ENCODE measurements at places on chromosomes 1 and 21.

DNA sequence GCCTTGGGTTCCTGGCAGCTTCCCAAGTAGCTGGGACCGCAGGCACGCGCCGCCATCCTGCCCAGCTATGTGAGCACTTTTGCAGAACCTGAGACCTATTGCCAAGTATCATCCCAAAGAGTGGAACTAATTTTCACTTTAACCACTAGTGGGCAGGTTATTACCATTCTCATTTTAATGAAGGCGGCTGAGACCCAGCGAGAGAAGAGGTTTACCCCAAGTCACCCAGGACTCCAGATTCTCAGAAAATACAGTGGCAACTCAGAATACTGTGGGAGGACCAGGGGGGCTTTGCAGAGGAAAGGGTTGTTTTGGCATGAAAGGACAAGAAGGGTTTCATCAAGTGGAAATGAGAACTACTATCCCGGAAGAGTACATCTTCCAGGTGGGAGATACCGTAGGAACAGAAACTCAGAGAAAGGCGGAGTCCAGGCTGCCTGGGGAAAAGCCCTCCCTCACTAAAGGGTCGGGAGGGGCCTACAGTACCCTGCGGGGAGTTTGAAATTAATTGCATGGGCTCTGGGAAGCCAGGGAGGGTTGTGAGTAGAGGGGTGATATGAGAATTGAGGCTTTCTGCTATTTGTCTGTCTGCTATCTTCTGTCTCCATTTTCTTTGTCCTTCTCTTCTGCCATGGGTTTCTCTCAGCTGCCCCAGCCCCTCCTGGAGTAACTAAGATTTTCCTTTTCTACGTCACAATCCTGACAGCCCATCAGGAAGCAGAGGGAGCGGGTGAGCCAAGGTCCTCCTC lies 7.2 kb upstream of the SEMA4A start:
- peak; percentile 7 for DNase-seq

GRCh38 chr1:71717186-71717585 lies 565.2 kb downstream of the NEGR1 start:
- DNase-seq = no peak

DNA sequence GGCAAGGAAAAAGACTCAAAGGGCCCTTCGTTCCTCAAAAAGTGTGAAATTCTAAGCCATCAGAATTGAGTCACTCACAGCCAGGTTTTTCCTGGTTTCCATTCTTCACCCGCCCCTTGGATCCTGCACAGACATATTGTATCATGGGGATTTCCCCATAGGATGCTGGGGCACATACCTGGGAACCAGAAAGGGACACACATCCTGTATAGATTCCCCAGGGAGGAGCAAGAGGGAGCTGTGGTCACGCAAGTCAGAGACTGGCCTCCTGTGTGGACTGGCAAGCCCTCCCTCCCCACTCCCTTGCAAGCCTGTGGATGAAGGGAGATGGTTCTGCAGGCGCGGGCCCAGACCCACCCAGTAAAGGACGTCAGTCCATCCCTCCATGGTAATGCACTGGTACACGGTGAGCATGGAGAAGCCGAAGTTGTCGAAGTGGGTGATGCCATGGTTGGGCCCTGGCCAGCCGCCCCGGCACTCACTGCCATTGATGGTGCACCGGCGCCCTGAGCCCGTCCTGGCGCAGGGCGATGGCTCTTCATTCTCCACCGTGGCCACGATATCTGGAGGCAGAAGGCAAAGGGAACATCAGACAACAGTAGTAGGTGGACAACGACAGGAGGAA lies 23.2 kb downstream of the CACNA1S start:
- no peak for DNase-seq

DNA sequence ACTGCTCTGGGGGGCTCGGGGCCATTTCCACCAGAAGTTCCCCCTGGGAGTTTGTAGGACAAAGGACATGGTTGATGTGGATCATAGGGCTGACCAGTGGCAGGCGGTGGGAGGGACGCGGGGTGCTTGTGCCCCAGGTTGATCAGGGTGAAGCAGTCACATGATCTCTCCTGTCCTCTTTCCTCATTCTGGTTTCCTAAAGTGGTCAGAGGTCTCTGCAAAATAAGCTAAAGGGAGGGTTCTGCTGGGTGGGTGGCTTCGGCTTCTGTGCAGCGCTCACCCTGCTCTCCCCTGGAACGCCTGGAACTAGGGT lies 9.2 kb downstream of the PDXK start:
- DNase-seq = no peak

- DNase-seq = no peak
Measured at GRCh38 chr1:29410476-29410875, 174.2 kb downstream of the PTPRU start.

- DNase-seq = no peak
Measured at GRCh38 chr1:157700305-157700704, 264 bp downstream of the FCRL3 start.

GRCh38 chr1:160113407-160113806 lies 2.2 kb upstream of the ATP1A2 start:
- no peak for DNase-seq

GRCh38 chr21:31282095-31282709 lies 61.9 kb downstream of the TIAM1 start:
- DNase-seq = no peak

- no peak for DNase-seq
Measured at GRCh38 chr1:111538343-111539025, 35.1 kb upstream of the ADORA3 start.

DNA sequence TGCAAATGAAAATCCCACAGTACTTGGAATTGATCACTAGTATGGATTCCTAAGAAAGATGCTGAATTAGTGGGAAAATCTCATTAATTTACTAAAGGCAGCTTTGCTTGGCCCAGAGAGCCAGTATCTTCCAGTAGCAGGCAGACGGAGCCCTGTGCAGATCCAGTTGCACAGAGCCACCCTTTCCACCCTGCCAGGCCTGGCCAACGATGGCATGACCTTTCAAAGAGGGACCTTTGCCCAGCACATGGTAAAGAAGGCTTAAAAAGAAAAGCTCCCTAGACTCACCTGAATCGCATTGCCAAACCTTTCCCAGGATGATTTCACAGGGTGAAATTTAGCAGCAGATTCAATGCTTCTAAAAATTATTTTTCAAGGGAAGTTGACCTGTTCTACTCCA lies 170.5 kb upstream of the CAMK1G start:
- no peak for DNase-seq

Measured in stimulated activated CD8-positive, alpha-beta memory T cell treated with anti-CD3 and anti-CD28 coated beads, Interleukin-4, amount 100 ng/mL, for 4 hours (primary cell).